RWPE2 (cell line): ENCODE measurements at places on chromosomes 7 and 10.

GRCh38 chr7:122901250-122901649 lies 15.0 kb upstream of the CADPS2 start:
- DNase-seq, result no peak

DNA sequence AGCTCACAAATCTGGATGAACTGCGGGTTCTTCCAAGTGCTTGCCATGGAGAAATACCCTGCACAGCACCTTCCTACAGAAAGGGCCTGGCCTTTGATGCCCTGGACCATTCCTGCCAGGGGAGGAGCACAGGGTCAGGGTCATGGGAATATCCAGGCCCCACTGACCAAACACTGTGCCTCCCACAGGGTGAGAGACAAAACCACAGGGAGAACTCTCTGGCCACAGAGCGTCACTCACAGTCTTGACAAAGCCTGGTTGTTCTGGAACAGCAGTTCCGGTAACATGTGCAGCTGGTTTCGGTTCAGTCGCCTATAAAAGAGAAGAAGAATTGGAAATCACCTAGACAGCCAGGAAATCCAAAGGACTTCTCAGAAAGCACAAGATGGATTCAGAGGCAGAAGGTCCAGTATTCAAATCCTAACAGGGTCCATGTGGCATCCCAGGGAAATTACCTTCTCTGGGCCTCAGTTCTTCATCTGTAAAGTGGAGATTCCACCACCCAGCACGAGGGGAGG lies 28.1 kb downstream of the SLIT1 start:
- no peak for DNase-seq

DNA sequence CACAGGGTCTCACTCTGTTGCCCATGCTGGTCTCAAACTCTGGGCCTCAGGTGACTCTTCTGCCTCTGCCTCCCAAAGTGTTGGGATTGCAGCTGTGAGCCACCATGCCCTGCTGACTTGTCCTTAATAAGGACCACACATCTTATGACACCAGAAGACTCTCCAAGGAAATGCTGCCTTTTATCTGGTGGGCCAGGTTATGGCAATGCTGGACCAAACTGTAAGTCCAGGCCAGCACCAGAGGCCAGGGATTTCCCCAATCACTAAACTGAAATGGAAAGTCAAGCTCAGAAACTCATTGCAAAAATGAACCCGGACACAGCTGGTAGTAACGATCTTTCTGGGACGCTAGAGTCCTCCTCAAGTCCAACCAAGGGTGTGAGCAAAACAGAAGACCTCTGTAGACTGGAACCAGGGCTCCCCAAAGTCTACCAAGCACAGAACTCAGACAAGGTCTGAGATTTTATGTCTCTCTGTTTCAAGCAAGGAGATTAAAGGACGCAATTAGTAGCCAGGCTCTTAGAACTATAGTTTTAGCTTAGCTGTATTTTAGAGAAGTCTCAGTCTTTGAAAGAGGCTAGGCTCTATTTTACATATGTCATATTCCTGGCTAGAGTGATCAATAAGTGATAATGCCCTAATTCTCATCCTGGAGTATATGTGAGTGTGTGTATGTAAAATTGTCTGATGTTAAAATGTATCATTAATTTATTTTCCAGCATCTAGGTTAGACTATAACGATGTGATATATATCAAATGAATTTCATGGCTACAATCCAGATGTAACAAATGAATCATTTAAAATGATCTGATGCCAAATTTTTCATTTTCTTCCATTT lies 74.0 kb upstream of the ITGB1 start:
- no peak for DNase-seq

DNA sequence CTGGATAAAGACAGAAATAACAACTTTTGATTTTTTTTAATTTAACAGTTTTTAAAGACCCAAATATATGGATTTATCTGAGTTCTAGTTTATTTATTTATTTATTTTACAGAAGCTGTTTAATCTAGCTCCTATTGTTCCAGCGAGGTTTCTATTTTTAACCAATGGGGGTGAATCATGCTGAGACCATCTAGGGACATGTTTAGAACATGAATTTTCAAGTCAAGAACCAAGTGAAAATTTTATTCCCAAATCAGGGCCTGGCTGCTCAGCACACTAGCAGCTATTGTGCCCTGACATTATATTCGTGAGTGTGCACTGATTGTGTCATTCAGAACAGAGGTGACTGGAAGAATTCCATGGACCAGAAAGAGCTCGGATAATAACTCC lies 24.6 kb upstream of the MPP7 start:
- DNase-seq, result no peak

DNA sequence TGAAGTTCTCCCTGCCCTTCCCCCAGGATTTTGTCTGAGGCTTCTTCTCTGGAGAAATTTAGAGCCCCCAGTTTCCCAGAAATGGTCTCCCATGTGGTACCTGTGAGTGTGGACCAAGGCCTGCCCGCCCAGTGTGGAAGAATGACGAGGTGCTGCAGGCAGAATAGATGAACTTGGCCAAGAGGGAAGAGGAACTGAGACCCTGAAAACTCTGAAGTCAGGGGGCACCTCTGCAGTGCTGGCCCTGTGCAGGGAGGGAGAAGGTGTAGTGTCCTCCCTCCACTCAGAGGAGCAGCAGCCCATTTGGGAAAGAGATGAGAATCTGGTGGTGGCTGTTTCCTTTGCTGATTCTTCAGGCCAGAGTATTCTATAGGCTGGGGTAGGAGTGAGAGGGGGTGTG lies 115.2 kb upstream of the PCGF5 start:
- DNase-seq, result no peak

- no peak for DNase-seq
Observed at GRCh38 chr10:27911011-27911410, 87.9 kb downstream of the ODAD2 start.

DNA sequence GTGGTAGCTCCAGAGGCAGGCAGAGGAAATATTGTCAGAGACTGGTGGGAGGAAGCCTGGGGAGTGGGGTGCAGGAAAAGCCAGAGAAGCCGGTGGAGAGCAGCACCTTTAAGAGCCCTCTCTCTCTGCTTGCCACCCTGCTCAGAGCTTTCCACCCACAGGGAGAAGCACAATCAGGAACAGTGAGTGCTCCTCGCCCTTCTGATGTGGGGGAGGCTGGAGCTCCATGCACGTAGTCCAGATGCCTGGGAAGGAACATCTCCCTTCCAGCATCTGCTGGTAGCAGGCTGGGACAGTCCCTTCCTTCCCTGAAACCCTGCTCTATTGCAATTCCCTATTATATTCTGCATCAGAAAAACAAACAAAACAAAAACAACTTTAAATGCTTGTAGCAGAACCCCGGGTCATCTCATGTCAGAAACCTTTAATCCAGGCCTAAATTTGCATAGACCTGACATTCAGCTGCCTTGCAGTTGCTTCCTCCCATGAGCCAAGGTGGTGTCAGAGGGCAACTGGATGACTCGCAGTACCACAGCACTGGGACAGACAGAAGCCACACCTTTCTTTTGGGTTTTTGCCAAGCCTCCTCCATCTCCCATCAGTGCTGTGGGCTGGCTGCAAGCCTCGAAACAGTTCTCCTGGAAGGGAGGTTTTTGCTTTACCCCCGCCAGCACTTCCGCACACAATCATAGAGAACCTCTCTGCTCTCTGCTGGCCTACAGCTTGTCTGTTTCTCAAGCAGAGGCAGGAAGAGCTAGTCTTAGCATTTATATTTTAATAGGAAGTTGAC lies 13.1 kb downstream of the AVPI1 start:
- no peak for DNase-seq

GRCh38 chr7:2108071-2108455 lies 124.7 kb downstream of the MAD1L1 start:
- DNase-seq, result no peak

DNA sequence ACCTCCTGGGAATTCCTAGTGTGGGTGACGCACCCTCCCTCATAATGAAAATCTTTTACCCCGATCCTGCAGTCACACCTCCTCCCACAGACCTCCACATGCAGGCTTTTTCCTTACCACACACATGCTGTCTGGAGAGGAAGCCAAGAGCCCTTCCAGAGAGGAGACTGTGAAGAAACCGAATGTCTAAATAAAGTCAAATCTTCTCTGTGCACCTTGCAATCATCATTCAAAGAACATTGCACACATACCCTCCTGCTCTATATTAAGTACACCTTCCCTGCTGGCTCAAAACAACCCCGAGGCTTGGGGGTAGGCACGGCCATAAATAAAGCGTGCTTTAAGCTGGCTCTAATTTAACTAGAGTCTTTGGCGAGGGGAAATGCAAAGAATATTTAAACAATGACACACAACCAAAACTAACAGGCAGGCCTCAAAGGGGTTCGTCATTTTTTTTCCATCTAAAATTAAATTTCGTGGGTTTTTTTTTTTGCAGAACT lies 34.9 kb downstream of the CALML3 start:
- no peak for DNase-seq

DNA sequence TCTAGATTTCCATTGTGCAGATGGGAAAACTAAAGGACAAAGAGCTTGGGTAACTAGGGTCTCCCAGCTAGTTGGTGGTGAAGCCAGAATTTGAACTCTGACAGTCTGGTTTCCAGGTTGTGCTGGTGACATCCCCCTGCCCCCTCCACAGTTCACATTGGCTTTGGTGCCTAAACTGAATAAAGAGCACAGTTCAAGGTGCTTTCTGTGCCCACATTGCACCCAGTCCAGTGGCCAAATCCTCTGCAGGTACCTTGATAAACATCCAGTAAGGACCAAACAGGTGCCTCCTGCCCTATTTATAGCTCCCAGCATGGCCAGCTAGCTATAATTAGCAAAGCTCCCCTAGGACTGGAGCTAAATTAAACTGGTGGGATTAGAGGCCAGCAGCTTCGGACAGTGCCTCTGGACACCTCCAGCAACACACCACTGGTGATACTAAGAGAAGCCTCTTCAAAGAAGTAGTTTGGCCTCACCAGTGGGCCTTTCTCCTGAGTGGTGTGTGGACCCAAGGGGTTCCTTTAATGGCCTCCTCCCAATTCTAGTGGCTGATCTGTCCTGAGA lies 59.9 kb downstream of the KCNMA1 start:
- DNase-seq, result no peak

- DNase-seq, result no peak
Observed at GRCh38 chr10:33412241-33412640, 77.8 kb upstream of the NRP1 start.

DNA sequence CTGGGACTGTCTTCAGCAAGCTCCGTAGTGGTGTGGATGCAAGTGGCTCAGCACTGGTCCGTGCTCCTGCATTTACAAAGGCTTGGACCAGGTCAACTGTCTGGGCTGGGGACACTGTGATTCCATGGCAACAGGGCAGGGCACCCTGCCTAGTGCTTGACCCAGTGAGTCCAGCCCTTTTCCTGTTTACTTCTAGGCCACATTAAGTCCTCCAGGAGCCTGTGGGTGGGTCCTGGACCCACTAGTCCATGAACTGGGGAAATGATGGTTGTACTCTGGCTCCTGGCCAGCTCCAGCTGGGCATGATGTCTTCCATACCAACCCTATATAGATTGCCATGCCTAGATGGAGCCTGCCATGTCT lies 152.0 kb downstream of the RPS24 start:
- no peak for DNase-seq

GRCh38 chr10:86060386-86061277 lies 306.0 kb downstream of the GRID1 start:
- DNase-seq, result no peak

- DNase-seq, result no peak
Observed at GRCh38 chr10:132396494-132397035, 435 bp upstream of the PWWP2B start.

- DNase-seq, result no peak
Observed at GRCh38 chr7:1124816-1125602, 35.0 kb downstream of the ZFAND2A start.

DNA sequence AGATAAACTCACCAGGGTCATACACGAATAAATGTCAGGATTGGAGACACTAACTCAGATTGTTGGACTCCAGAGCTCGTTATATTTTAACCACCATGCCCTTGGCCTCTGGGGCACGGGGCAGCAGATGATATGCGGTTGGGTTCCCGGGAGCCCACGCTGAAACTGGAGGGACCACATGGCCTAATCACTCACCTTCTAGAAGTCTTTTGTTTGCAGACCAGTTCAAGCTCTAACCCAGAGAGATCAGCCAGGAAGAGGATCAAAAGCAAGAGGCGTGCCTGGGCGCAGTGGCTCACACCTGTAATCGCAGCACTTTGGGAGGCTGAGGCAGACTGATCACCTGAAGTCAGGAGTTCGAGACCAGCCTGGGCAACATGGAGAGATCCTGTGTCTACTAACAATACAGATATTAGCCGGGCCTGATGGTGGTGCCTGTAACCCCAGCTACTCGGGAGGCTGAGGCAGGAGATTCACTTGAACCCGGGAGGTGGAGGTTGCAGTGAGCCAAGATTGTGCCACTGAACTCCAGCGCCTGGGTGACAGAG lies 42.6 kb upstream of the ECHDC3 start:
- no peak for DNase-seq

DNA sequence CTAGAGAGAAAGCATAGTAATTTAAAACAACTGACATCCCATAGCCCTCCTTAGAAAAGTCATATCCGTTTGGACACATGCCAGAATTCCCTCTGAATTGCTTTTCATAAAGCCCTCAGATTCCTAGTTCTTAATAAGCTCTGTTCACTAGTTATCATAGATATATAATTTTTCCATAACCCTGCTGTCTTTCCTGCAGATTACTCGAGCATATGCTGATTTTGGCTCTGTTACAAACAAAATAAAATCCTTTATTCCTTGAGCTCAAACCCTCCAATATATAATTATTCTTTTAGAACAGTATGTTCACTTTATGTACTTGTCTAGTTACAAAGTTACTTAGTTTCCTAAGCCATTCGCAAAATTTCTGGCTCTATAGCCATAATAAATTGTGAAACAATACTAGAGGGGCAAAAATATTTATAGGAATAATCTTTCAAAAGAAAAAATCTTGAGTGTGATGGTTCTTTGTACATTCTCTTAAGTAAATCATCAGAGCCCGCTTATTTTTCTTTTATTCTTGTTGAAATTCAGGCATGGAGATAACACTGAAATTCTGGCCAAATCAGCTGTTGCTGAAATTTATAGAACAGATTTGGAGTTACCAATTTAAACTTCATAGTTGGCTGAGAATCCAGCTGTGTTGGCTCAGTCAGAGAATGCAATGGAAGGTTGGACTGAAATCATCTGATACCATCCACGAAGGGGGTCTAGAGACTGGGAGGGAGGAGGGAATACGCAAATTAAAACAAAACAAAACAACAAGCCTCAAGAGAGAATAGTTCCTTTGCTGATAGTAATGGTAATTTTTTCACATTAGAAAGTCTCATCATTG lies 146.1 kb upstream of the TMEM196 start:
- DNase-seq, result no peak

DNA sequence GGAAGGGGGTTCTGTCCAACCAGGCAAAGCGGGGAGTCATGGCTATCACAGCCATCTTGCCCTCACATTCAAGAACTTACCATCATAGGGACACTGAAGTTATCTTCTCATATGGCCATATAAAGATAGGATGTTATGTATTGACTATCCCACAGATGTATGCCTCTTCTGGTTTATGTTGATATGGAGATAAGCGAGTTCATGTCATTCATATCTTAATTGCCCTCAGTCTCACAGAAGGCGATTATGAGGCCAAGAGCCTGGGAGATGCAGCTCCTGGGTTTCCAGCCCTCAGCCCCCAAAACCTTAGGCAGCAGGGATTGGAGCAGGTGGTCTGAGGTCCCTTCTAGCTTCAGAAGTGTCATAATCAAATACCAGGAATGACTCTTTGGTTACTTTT lies 8.5 kb upstream of the ANKRD61 start:
- DNase-seq, result no peak

- DNase-seq, result no peak
Observed at GRCh38 chr7:159119851-159120539, 24.7 kb downstream of the VIPR2 start.
